ENCODE measurements at places on chromosomes 7 and 10.
A peak's percentile ranks its signal among the peaks of the same experiment; 100 is the strongest.

- no peak for DNase-seq
These were observed 591.9 kb upstream of the IGFBP3 start for GRCh38 chr7:46512891-46513413.

DNA sequence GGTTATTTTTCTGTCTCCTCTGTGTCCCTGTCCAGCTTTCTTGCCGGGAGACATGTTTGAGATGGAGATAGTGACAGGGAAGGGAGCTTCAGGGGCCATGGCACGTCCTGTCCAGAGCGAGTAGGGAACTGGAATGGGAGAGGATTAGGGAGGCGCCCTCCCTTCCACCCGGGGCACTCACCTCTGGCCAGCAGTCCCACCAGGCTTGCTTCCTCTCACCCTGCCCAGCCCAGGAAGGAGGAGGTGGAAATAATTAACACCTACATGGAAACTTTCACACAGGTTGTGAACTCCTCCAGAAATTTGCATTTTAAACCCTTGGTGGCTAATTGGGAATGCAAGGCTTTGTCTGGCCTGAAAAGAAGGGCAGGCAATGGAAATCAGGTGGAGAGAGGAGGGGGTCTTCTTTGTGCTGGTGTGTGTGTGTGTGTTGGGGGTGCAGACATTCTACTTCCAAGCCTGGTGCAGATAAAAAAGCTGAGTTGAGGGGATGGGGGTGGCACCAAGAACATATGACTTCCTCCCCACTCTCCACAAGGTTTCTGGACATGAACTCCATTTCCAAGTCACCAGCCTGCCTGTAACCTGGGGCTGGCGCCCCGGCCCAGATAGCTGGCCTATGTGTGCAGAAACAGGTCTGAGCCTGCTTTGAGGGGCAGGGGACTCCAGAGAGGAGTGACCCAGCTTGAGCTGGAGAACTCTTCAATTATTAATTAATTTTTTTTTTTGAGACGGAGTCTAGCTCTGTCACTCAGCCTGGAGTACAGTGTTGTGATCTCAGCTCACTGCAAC lies 199.4 kb downstream of the CYP26A1 start:
- DNase-seq, result no peak

DNA sequence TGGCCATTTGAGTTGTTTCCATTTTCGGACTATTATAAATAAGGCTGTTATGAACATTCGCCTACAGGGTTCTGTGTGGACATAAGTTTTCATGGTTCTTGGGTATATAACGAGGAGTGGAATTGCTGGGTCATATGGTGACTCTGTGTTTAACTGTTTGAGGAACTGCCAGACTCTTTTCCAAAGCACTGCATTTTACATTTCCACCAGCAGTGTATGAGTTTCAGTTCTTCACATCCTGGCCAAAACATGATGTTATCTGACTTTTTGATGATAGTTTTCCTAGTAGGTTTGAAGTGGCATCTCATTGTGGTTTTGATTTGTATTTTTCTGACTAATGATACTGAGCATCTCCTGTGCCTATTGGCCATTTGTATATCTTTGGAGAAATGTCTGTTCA lies 5.4 kb downstream of the SUV39H2 start:
- DNase-seq, result no peak

- no peak for DNase-seq
These were observed 56.9 kb upstream of the AOAH start for GRCh38 chr7:36781011-36781738.

GRCh38 chr7:158300427-158300826 lies 287.2 kb downstream of the PTPRN2 start:
- no peak for DNase-seq

- DNase-seq, result no peak
These were observed 35.4 kb downstream of the JMJD1C start for GRCh38 chr10:63430091-63430998.

- no peak for DNase-seq
These were observed 122.0 kb upstream of the TCERG1L start for GRCh38 chr10:131433568-131433967.

DNA sequence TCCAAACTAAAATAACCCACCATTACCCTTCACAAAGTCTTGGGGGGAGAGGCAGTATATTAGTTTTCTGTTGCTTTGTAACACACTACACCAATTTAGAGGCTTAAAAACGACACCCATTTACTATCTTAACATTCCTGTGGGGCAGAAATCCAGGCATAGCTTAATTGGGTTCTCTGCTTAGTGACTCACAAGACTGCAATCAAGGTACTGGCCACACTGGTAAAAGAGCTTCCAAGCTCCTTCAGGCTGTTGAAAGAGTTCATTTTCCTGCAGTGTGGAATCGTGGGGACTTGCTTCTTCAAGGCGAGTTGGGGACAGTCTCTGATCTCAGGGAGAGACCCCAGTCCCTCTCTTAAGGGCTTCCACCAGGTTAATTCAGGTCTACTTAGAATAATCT lies 139.1 kb downstream of the XPNPEP1 start:
- no peak for DNase-seq

DNA sequence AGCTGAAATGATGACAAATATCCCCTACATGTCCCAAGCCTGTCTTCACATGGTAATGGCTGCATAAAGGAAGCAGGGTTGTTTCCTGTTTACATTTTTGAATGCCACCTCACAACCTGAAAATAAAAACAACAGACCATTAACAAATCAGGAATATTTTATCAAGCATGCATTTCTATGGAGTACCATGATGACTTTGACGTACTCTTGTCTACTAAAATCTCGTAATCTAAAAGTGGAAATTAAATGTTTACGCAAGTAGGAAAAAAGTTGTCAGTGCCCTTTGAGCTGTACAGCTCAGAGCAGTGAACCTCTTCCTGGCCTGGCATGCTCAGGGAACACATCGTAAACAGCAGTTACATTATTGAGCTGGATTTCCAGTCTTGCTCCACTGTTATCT lies 194.1 kb downstream of the INHBA start:
- no peak for DNase-seq

- no peak for DNase-seq
These were observed 227.7 kb downstream of the CUX1 start for GRCh38 chr7:102044984-102045673.

DNA sequence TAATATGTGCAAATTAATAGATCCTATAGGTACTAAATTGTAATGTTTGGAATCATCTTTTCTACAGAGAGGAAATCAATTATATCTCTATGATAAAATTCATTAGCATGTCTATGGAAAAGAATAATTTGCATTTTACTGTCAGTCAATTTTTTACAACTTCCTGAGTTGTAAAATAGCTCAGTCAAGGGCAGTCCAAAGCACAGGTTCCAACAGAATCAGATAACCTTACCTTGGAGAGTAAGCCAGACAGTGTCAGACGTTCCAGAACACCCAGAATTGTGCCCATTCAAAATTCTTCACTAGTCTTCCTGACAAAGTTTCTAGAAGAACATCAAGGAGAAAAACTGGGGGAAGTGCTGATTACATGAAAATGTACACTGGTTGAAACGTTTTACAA lies 31.1 kb upstream of the IMMP2L start:
- no peak for DNase-seq

DNA sequence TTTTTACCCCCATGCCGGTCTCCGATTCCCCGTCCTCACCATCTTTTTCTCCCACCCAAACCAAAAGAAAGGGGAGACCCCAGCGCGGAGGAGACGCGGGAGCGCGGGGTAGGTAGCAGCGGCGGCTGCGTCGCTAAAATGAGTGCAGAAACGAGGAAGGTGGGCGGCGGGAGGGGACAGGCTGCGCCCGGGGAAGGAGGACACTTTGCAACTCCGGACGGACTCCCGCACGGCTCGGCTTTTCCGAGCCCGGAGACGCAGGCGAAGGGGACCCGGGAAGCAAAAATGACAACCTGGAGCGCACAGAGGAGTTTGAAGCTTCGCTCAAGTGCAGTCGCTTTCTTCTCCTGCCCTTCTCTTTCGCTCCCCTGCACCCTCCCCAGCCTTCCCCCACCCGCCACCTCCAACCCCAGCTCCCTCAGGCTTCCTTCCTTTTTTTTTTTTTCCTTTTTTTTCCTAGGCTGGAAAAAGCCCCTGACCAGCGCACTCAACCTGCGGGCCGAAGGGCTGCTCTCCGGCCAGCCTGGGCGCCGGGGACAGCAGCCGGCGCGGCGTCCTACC lies 453 bp downstream of the SFMBT2 start:
- DNase-seq, result peak; percentile 10

GRCh38 chr7:158498443-158499081 lies 89.1 kb downstream of the PTPRN2 start:
- no peak for DNase-seq

DNA sequence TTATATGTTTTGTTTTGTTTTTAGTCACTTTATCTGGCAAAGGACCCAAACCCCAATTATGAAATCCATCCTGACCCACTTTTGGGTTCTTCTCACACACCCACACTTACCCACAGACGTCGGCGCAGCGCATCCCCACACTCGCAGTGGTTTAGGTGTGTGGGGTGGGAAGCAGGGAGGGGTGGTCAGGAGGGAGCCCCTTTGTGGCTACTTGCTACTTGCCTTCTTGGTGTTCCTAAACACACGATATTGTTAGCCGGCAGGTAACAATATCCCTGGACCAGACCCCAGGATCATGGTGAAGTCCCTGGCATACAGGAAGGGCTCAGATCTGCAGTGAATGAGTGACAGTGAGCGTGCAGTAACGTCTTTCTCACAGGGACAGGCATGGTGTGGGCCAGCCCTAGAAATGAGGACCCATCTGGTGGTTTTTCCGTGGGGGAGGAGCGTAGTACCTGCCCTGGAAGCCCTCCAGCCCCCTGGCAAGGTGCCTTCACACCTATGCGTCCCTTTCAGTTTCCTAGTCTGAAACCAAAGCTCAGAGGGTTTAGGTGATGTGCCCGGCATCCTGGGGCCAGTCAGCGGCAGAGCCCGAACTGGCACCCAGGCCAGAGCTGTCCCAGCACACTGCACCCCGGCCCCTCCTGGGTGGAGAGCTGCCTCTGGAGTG lies 4.4 kb downstream of the SPOCK2 start:
- DNase-seq, result peak; percentile 39

GRCh38 chr10:75825235-75825634 lies 393.8 kb downstream of the LRMDA start:
- no peak for DNase-seq

GRCh38 chr10:92914478-92915325 lies 66.4 kb downstream of the EXOC6 start:
- DNase-seq, result no peak

GRCh38 chr10:76352300-76352699 lies 920.9 kb downstream of the LRMDA start:
- DNase-seq, result no peak

DNA sequence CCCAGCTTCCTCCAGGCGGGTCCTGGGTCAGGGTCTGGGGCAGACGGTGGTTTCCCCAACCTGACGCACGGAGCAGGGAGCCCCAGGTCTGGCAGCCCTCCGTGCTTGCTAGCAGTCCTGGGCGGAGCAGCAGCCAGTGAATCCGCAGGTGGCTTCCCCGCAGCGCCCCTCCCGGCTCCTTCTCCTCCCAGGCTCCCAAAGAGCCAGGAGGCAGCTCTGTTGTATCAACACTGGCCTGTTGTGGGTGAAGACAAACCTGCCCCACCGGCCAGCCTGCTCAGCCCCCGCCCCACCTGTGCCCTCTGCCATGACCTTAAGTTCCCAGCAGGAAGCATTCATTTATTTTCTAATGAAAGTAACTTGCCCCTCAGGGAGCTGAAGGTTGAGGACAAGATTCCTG lies 24.0 kb upstream of the TMEM213 start:
- DNase-seq, result no peak

- no peak for DNase-seq
These were observed 1.4 kb downstream of the RBP3 start for GRCh38 chr10:47349516-47349915.

GRCh38 chr10:13728898-13729535 lies 142.3 kb downstream of the PRPF18 start:
- no peak for DNase-seq

GRCh38 chr10:78328592-78329404 lies 295.1 kb downstream of the RPS24 start:
- DNase-seq, result no peak

- DNase-seq, result no peak
These were observed 2.2 kb upstream of the VSTM4 start for GRCh38 chr10:49117376-49118070.

DNA sequence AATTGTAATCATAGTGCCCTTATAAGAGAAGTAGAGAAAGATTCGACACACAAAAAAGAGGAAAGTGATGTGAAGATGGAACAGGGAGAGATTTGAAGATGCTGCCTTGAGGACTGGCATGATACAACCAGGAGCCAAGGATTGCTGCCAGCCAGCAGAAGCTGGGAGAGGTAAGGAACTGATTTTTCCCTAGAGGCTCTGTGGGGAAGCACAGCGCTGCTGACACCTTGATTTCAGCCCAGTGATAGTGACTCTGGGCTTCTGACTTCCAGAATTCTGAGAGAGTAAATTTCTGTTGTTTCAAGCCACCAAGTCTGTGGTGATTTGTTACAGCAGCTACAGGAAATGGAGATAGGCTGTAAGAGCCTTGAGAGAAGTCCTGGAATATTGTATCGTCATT lies 98.2 kb downstream of the RAB11FIP2 start:
- no peak for DNase-seq

- DNase-seq, result no peak
These were observed 494.3 kb downstream of the AUTS2 start for GRCh38 chr7:70092314-70093204.

DNA sequence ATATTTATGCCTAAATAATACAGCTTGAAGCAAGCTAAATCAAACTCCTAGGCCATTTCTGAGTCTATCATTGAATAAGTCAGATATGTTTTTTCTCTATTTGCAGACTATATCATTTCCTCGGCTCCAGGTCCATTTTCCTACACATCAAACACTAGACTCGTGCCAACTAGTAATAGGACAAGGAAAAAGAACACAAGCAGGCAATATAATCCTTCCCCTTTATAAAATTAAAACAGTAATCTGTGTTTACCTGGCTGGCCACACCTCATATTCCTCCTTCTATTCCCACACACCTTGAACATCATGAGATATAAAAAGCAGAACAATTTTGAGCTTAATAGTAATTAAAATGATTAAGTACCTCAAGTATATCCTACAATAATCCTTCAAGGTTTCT lies 325.7 kb downstream of the TFEC start:
- DNase-seq, result no peak

DNA sequence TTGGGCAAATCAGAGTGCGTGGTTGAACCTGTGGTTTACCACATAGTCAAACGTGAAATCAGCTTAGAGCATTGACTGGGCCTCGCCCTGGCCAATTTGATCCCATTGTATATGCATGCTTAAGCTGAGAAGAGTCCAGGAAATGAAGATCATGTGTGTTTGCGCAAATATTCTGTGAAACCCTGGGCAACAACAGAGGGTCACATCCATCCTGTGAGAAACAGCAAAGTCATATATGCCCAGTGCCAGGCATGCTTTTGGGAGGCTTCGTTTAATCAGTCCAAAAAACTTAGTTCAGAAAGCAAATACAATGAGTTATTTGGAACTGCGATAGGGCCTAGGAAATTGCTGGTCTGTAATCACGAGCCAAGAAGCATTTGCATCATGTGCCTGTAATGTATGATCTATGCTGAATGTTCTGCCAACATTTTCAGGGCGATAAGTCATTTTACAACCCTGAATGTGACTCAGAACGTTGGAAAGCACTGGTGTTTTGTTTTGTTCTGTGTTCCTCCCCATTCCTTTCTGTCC lies 412.1 kb upstream of the CELF2 start:
- no peak for DNase-seq

- DNase-seq, result no peak
These were observed 159.1 kb upstream of the EEPD1 start for GRCh38 chr7:35993676-35994606.

GRCh38 chr7:100248483-100248882 lies 28.7 kb downstream of the PVRIG start:
- no peak for DNase-seq

- no peak for DNase-seq
These were observed 250.9 kb downstream of the SNX13 start for GRCh38 chr7:17689361-17689902.

GRCh38 chr10:44386546-44387052 lies 1.7 kb upstream of the CXCL12 start:
- no peak for DNase-seq
